ENCODE measurements at places on chromosomes 1 and 21. TPM values are rescaled to one million over a fixed set of nuclear protein-coding genes. Genes with fewer than 3 reads are reported as not detected.

UBXN10 gene
- 0.94 TPM for total RNA-seq

KIF14 gene
- 2.5 TPM for total RNA-seq

GRCh38 chr1:53079251-53079650 is 17.2 kb downstream of the PODN start:
- no peaks in the 10 kb centered on the region for H3K4me1 ChIP-seq
- H3K27ac ChIP-seq: no peak overlapping the region
- no peak for DNase-seq
- H3K27me3 ChIP-seq: no peaks in the 10 kb centered on the region
- no peaks in the 10 kb centered on the region for H3K36me3 ChIP-seq
- H3K4me3 ChIP-seq: no peak overlapping the region

GRCh38 chr1:62724430-62724829 is 36.2 kb upstream of the DOCK7 start:
- H3K4me1 ChIP-seq: peaks cover 30% of the 10 kb centered on the region
- no peaks in the 10 kb centered on the region for H3K36me3 ChIP-seq
- DNase-seq: no peak
- H3K27me3 ChIP-seq: no peaks in the 10 kb centered on the region
- no peak overlapping the region for H3K4me3 ChIP-seq

INSRR gene
- not detected for total RNA-seq

Data from Peyer's patch (tissue), 4 donors.